ENCODE measurements at places on chromosomes 2 and 18.

DNA sequence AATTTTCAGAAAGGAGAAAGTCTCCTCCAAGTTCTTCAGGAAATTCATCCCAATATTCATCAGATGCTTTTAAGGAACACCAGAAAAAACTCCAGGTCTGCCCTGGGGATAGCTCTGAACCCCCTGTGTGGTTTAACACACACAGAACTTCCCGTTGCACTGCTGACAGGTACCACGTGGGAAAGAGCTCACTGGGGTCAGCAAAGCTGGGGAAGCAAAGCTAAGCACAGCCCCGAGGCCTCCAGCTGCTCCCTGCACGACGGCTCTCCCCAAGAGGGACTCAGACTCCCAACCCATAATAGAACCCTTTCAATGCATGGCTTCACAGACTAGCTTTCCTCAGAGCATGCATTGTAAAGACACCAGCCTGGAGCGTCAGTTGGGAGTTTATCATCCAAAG lies 28.0 kb downstream of the ADI1 start:
- no peak for DNase-seq

DNA sequence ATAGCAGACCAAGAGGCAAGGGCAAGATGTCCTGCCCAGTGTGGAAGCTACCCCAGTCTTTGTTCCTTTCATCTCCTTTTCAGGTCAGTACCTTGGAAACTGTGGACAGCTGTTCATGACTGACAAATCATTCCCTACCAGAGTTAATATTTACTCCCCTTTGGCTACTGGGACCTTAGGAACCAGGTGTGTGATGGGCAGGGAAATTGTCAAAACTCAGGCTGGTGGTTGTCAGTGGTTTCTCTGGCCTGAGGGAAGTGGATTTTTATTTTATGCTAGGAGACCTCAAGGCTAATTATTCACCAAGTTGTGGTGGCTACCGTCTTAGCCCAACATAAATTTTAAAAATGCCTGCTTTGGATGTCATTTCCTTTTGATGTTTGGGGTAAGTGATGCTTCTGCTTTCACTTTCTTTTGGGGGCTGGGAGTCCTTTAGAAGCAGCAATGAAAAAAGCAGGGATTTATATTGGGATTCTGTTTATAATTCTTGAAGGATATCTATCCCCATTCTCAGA lies 119.3 kb downstream of the SETBP1 start:
- DNase-seq = no peak

DNA sequence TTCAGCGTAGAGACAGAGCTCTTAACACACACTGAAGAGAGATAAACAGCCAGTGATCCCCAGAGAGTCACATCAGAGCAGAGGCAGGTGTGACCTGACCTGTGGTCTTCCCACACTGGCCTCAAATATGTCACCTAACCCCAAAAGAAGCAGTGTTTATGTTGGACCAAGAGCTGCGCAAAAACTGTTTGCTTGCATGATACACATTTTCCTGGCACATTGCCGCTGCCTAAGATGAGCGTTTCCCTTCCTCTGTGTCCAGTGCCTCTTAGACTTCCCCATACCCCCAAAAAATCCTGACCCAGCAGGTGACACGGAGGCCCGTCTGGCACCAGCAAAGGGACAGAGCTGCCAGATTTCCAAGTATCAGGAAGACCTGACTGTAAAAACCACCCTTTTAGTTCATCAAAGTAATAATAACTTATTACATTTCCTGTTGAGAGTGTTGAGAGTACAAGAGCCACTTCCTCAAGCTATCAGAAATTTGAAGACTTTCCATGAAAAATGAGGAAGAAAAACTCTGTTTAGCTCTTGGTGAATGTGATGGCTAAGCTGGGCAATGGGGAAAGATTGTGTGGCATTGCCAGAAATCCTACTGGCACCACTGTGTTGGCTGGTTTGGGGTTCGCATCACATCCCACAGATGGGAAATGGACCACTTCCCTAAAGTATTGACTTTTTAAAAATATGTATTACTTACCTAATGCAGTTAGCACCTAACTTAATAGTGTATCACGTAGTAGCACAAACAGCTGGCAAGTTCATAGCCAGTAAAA lies 6.7 kb downstream of the TNFRSF11A start:
- no peak for DNase-seq

- no peak for DNase-seq
Observed at GRCh38 chr2:239278361-239278760, 122.5 kb downstream of the HDAC4 start.

GRCh38 chr2:191747170-191747530 lies 69.2 kb downstream of the NABP1 start:
- no peak for DNase-seq

DNA sequence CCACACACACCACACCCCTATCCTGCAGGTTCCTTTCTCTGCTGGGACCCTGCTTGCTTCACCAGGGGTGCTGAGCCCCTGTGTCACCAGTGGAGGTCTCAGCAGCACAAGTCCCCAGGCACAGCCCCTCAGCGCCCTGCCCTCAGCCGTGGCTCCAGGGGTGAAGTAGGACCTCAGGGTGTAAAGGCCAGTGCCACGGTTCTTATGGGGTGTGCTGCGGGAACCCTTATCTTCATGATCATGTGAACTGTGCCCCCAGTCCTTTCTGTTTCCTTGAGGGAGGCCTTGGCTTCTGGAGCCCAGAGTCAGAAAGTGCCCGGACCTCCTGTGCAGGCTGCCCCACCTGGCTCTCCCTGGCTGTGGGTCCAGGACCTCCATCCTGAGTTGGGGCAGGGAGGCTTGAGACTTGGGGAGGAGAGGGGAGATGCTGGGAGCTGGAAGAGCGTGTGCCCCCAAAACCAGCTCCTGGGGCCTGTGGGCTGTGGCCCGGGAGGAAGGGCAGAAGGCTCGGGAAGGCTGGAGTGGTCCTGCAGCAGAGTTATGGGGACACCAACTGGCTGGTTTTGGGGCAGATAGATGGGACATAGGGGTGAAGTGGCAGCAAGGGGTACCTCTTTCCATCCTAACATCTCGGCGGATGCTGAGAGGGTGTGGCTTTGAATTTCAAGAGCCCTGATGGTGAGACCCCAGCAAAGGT lies 20.2 kb upstream of the KLF11 start:
- DNase-seq = no peak

- no peak for DNase-seq
Observed at GRCh38 chr2:241223211-241224017, 34.9 kb downstream of the ANO7 start.

- no peak for DNase-seq
Observed at GRCh38 chr18:74951165-74951760, 257.7 kb downstream of the PTGR3 start.

- no peak for DNase-seq
Observed at GRCh38 chr2:179195141-179195540, 69.5 kb downstream of the SESTD1 start.

DNA sequence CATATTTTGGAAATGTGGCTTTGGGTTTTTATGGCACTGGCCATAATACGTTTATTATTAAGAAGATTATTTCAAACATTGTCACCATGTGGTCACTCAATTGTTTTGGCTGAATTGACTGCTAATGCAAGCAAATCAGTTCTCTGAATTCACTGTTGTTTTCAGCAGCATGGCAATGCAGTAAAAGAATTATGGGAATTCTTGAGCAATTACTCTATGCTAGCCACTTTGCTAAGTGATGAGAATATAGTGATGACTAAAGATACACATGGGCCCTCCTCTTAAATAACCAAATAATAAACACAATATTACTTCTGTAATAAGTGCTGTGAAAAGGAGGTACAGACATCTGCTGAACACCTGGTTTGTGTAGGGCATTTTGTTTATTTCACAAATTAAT lies 58.0 kb upstream of the FANCL start:
- no peak for DNase-seq

DNA sequence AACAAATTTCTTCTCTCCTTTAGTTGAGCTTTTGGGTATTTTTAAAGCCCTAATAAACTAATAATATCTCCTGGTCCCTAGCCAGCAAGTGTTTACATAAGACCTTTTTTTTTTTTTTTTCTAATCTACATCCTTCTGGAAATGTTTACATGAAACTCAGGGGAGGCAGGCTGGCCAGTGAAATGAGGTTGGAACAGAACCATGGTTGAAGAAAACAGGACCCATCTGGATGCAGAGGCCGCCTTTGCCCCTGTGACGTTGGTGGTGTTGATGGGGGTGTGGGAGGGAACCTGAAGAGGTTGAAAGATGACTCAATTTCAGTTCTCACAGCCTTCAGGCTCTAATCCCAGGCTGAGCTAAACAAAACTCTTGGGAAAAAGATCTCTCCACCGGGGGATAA lies 118.5 kb downstream of the NRP2 start:
- DNase-seq = no peak

- no peak for DNase-seq
Observed at GRCh38 chr2:42977270-42978174, 185.1 kb upstream of the HAAO start.

DNA sequence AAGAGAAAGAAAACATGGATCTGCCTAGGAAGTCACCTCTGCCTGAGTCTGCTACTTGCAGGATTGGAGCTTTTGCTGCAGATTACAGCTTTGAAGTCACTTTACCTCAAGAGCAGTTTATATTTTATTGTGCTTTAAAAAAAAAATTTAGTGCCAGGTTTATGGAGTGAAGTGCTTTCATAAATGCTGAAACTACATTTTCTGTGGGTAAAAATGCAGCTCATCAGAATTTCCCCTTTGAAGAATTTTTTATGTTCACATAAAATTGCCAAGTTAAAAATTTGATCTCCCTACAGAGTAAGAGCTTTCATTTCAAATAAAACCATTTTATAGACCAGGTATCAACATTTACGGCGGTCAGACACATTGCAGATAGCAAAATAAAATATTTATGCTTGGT lies 25.2 kb downstream of the BCL2L11 start:
- no peak for DNase-seq

GRCh38 chr2:235692671-235693171 lies 198.9 kb downstream of the AGAP1 start:
- DNase-seq = no peak

DNA sequence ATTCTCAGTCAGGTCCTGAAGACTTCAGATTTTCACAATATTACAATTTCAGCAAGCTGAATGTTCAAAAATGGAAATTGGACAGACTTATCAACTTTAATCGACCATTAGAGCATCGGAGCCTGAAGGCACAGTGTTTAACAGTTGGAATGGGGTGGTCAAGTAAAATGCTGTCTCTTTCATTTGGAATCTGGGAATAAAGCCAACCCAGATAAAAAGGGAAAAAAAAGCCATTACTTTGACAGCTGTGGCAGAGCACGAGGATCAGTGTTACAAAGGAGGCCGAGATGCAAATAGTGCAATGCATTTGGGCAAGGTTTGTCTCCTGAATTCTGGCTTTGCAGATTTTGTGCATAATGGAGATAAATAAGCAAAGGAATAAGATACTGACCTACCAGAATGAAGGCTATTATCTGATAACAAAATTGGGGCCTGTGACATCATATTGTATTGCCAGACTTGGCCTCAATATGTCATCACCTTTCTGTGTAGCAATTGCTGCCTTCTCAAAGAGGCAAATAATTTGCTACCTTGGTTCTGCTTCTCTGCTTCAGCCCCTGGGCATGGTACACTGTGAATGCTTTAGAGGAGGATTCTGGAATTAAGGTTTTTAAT lies 277.5 kb upstream of the KLHL29 start:
- no peak for DNase-seq

DNA sequence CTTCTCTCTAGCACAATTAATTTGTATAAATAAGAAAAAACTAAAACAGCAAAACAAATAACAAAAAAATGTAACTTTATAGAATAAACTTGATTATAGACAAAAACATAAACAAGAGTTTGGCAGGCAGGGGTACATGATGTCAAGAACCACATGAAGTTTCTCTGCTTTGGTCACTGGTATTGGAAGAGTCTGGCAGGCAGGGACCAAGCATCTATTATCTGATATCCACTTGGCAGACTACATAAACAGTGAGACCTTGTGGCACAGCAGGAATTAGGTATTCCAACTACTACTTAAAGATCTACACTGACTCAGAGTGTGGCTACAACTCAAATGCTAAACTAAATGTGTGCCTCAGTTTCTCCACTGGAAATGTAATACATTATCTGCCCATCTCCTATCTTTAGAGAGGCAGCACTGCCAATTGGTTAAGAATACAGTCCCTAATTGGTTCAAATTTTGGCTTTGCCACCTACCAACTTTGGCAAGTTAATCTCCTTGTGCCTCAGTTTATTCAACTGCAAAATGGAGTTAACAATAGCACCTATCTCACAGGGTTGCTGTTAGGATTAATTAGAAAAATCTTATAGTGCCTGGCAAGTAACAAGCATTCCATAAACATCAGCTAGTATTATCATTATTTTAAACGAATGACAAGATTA lies 2.7 kb downstream of the MAP4K3 start:
- DNase-seq = no peak

- DNase-seq = no peak
Observed at GRCh38 chr2:182103526-182103925, 117.9 kb downstream of the PPP1R1C start.

GRCh38 chr2:127634066-127634617 lies 11.8 kb upstream of the GPR17 start:
- DNase-seq = no peak

DNA sequence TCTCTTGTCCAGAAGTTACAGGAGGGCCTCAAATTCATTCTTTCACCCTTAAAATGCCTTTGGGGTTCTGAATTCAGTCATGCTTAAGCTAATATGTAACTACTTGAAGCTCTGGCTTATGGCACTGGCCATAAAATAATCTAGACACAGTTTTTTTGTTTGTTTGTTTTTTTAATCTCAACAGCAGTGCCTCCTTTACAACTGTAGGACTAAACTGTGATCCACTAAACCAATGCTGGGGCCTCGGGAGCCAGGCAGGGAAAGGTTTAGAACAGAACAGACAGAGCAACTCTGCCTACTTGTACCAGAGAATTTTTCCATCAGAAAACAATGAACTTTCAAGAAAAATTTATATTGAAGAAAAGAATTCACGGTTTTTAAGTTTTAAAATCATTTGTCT lies 1.7 kb downstream of the STAM2 start:
- DNase-seq = no peak
